NCI-H2029 (cell line): ENCODE measurements at places on chromosomes 11 and 22.
A peak's percentile ranks its signal among the peaks of the same experiment; 100 is the strongest.

DNA sequence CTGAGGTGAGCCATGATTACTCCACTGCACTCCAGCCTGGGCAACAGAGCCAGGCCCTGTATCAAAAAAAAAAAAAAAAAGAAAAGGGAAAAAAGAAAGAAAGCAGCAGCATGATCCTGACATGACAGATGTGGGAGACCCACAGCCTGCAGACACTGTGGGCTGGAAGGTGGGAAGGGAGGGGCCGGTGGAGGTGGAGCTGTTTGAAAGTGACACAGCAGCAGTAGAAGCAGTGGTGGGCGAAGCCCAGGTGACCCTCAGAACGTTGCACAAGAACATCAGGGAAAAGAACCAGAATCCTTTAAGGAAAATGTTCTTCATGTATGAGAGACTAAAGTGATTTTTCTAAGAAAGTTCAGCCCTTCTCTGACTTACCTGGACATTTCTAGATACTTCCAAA lies 26.3 kb upstream of the SCGB1A1 start:
- DNase-seq = no peak

GRCh38 chr11:10440401-10440800 lies 14.7 kb upstream of the AMPD3 start:
- DNase-seq = no peak

DNA sequence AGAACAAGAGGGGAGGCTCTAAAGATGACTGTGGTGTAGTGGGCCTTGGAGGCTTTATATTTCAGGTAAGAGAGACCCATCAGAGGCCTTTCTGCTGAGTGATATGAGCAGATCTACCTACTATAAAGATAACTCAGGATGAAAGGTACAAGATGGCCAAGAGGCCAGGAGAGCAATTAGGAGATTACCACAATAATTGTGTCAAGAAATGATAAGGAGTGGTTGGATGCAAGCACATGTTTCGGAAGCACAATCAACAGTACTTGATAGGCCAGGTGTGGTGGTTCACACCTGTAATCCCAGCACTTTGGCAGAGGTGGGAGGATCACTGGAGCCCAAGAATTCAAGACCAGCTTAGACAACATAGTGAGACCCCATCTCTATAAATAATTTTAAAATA lies 43.8 kb downstream of the SIK3 start:
- DNase-seq = no peak

DNA sequence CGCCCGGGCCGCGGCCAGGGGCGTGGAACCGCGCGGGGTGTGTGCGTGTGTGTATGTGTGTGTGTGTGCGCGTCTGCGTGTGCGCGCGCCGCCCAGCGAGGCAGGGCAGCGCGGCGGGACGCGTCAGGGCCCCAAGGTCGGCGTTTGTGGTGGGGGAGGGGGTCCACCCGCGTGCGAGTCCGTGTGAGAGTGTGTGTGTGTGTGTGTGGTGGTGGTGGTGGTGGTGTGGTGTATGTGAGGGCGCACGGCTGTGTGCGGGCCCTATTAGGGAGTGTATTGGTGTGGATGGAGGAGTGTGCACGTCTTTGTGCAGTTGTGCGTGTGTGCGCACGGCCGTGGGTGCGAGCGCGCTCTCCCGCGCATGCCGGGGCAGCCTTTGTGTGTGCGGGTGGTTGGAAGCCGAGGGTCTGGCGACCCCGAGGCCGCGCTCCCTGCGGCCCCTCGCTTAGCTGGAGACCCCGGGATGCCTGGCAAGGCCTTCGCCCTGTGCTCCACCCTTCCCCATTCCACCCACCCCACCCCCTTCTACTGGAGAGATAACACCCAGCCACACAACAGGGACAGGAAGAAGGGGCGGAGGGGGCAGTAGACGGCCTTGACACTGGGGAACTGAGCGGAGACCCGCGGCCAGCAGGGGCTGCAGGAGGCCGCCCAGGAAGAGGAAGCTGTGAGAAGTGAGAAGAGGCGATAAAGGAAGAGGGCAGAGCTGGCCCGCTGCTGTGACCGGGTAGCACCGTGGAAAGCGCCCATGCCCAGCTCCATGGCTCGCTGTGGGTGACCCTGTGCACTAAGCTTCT lies 528 bp upstream of the ARRB1 start:
- DNase-seq = no peak

DNA sequence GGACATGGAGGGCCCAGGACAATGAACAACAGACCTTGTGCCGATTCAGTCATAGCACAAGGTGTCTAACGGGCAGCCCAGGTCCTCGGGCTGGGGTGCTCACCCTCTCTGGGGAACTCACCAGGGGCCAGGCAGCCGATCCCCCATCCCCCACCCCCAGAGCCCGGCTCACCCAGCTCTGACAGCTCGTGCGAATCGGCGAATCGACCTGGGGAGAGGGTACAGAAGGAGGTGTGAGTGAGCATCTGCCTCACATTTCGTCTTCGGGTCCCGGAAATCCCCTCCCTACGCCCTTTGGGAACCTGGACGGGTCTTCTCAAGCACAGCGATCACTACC lies 423 bp downstream of the PEX16 start:
- DNase-seq = no peak

GRCh38 chr11:87536565-87536964 lies 498.8 kb downstream of the TMEM135 start:
- no peak for DNase-seq

GRCh38 chr11:48024635-48025071 lies 44.3 kb downstream of the PTPRJ start:
- no peak for DNase-seq

DNA sequence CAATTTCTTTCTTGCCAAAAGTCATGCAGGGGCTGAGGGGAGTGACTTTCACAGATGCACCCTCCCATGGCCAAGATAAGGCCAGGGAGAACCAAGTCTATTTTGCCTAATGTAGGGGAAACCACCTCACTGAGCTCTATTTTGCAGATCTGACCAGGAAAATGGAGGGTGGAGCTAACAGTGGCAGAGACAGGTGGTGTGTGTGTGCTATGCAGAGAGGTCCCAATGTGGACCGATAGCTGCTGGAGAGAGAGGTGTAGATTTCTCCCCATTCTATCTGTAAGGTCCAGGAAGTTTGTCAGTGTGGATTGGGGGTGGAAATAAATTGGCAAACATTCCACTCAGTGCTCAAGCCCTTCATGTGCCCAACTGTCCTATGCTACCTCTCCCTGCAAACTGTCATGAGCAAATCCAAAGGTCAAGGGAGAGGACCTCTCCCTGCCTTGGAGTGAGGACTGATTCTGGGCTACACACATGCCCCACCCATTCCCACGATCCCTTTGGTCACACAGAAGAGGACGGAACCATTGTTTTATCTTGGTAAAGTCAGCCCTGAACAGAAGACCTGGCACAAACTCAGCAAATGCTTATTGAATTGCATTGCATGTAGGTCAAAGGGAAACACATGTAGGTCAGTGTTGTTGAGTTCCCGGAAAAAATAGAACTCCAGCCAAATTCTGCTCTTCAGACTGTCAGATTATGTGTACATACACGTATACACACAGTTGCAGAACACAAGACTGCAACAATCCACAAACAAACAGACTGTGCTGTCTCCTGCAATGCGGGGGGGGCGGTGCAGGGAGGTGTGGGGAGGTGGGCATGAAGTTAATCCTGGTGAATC lies 65.9 kb downstream of the C11orf58 start:
- DNase-seq = peak; percentile 79

GRCh38 chr11:19428206-19429002 lies 187.7 kb upstream of the E2F8 start:
- peak; percentile 51 for DNase-seq

DNA sequence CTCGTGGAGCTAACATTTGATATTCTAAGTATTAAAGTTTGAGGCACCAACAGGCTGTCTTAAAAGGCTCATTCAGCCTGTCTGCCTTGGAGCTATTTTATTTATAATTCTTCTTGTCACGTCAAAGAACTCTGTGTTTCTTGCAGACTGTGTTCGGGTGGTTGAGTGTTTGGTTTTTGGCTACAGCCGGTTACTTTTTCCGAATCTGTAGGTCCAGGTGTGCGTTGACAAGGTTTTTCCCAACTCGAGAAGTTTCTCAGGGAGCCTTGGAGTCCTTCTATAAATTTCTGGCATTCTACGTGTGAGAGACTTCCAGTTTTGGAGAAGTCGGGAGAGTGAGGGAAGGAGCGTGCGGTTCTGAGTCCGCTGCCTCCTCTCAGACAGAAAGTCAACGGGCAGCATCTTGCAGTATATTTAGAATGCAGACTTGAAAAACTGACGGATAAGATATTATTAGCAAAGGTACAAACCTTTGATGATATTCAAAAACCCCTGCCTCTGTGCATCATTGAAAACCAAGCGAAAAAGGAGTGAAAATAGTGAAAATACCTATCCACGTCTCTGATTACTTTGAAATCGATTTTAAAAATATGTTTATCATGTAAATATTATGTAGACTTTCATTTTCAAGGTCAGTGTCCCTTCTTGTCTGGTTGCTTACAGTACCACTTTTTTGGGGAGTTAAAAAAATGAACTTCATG lies 85.2 kb upstream of the PPARA start:
- no peak for DNase-seq

GRCh38 chr11:11119917-11120316 lies 233.1 kb downstream of the CSNK2A3 start:
- DNase-seq = peak; percentile 31
